ENCODE measurements at places on chromosomes 3 and 15.

DNA sequence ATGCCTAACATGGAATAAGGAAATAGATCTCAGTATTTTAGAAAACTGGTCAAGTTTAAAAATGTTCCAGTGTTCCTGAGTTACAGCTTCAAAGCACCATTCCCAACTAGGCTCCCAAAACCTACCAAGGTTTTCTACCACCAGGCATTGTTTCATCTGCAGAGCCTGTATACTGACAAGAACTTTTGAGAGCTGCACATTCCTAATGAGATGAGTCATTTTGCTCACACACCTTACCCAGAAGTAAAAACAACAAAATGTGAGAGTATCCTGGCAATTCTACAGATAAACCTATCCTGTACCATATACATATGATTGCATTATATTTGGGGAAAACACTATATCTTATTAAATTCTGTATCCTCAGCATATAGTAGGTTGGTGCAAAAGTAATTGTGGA is 90.7 kb downstream of the ATP8B4 start:
- DNase-seq, result no peak

- no peak for DNase-seq
Measured at GRCh38 chr3:125128861-125129501, 73.2 kb upstream of the HEG1 start.

DNA sequence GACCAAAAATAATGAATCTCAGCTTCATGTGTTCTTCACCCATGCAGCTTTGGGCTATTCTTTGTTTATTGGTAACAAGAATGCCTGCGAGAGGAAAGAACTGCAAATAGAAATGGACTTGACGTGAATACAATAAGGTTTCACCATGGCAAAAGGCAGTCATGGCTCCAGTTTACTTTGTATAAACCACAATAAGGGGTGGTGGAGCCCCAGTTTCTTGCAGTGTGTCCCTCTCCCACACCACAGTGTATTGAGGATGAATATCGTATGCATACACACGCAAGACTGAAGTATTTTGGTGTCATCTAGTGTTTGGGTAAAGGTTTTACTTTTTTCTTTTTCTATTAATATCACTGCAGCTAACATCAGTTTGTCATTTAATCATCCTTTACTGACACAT is 159.7 kb upstream of the CNTN4 start:
- DNase-seq, result no peak

GRCh38 chr3:80368616-80369015 is 600.8 kb upstream of the ROBO1 start:
- DNase-seq, result no peak

- no peak for DNase-seq
Measured at GRCh38 chr3:24339266-24339825, 155.3 kb downstream of the THRB start.

DNA sequence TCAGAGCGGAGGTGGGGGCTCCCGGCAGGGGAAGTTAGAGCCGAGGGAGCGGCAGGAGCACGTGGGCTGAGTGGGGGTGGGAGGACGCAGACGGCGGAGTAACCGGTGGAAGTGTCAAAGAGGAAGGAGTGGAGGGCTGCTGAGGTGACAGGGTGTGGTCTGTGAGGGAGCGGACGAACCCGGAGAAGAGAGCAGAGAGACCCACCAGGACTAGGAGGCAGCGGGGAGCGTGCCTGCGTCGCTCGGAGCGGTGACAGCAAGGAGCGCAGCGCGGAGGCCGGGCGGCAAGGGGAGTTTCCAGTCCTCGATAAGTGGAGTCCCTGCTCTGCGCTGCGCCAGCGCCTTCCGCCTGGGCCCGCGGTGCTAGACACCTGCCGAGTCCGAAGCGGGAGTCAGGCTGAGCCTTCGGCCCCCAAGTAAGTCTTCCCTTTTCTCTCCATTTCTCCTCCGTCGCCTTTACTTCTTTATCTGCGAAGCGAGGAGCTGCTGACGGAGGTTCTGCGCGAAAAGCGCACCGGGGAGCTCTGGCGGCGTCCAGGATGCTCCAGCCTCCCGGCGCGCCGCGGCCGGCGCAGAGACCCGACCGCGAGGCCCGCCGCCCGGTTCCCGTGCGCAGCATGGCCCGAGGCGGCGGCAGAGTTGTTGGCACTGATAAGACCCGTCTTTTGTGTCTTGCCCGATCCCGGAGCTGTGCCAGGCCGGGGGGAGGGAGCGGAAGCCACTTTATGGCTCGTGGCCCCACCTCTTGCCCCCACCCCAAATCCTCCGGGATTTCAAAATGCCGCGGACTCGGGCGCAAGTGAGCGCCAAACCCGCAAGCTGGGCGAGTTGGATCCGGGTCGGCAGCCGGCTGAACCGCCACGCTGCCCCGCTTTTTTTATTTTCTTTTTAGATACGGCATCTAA is 533.0 kb upstream of the SEMA6D start:
- no peak for DNase-seq

DNA sequence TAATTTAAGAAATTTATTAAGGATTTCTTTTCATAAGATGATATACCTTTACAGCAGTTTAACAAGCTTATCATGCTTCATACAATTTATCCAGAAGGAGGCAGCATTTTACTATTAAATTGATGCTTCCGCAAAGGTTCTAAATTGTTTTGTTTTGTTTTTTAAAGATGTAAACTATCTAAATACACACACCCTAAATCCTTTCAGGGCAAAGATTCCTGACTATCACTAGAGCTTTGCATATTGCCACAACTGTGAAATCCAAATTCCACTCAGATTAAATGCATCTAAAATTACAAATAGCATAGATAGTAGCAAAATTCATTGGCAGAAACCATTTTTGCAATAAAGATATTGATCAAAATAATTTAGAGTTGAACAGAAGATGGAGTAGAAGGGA is 44.5 kb upstream of the CCNL1 start:
- DNase-seq, result no peak

- no peak for DNase-seq
Measured at GRCh38 chr3:141328286-141329166, 39.8 kb upstream of the ZBTB38 start.

GRCh38 chr15:73078722-73079121 is 26.5 kb downstream of the NEO1 start:
- no peak for DNase-seq

- no peak for DNase-seq
Measured at GRCh38 chr3:19254189-19254588, 105.9 kb downstream of the KCNH8 start.

GRCh38 chr3:41116851-41117250 is 82.5 kb upstream of the CTNNB1 start:
- no peak for DNase-seq

- DNase-seq, result no peak
Measured at GRCh38 chr3:2992534-2992933, 117.6 kb downstream of the IL5RA start.

- no peak for DNase-seq
Measured at GRCh38 chr3:149384911-149385321, 7.5 kb upstream of the TM4SF1 start.

- DNase-seq, result no peak
Measured at GRCh38 chr3:38562467-38562925, 66.4 kb downstream of the EXOG start.

DNA sequence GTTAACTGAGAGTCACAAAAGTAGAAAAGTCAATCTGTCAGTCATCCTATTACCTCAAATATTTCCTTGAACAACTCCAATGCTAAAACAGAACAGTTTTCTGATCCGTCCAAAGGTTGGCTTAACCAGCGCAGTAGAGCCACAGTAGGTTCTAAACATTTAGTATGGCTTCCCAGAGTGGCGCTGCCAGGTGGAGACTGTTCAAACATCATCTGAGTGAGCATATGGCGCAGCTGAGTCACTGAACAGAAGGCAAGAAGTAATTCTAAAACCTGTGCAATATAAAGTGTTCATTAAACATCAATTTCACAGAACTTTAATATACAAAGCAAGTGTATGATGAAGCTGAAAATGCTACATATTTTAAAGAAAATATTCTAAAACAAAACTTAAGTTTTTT is 19.9 kb downstream of the CIP2A start:
- DNase-seq, result no peak

DNA sequence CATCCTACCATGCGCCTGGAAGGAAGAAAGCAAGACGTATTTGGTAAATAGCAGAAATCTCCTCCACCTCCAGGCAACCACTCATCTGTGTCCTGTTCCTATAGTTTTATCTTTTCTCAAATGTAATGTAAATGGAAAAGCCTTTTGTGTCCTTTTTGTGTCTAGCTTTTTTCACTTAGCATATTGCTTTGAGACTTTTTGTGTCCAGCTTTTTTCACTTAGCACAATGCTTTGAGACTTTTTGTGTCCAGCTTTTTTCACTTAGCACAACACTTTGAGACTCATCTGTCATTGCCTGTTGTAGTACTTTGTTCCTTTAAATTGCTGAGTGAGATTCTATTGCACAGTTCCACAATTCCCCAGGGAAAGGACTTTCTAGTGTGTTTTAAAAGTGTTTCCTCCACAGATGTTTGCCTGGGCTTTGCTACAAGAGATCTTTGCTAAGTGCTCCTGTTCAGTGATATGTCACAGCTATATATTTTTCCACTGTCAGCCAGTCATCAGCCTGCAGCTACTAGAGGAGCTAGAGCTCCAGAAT is 27.9 kb upstream of the MUC13 start:
- no peak for DNase-seq

- DNase-seq, result no peak
Measured at GRCh38 chr15:81087066-81087465, 47.0 kb upstream of the CFAP161 start.

DNA sequence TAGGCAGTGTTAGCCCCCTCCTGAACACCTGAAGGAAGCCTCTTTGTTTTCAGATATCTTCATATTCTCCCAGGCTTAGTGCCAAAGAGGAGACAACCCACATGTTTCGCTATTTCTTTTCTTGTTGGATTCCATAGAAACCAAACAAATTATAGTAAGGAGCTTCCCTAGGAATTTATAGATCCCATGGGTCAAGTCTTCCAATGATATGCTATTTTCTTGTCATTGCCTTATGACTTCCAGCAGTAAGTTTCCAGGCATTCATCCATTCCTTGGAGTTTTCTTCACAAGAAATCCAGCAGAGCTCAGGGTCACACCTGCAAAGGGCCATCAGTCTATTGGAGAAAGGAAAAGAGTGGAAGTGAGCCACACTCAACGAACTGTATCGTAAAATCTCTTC is 9.9 kb upstream of the KCNMB2 start:
- no peak for DNase-seq

GRCh38 chr15:63371297-63371918 is 10.2 kb downstream of the CA12 start:
- DNase-seq, result no peak

DNA sequence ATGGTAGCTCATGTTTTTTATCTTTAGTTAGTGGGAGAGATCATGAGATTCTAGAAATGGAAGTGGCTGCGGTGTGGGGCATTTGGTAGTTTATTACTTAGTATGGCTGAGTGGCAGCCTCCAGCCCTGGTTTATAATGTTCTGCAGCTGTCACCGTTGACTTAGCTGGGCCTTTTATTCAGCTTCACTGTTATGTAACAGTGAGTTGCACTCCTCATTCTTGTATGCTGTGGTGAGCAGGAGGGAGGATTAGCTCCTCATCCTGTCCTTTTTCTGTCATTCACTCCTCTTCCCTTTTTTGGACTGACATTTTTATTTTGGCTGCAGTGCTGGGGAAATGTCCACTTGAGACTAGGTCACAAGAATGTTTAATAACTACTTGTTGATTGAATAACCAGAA is 29.5 kb downstream of the RAD54L2 start:
- no peak for DNase-seq

DNA sequence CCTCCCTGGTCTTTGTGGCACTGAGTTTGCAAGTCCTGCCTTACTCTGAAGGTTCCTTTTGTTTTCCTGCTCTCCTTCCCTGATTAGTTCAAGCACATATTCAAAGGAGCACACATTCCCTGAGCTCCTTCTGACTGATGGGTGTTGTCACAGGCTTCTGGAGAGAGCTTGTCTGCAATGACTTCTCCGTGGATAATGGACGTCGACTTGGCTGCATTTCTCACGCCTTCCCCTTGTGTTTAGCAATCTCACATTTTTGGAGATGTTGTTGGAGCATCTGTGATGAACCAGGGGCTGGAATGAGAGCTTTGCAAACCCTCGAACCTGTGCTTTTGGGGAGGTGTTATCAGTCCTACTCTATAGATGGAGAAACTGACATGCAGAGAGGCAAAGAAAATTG is 375.4 kb upstream of the PROK2 start:
- no peak for DNase-seq

DNA sequence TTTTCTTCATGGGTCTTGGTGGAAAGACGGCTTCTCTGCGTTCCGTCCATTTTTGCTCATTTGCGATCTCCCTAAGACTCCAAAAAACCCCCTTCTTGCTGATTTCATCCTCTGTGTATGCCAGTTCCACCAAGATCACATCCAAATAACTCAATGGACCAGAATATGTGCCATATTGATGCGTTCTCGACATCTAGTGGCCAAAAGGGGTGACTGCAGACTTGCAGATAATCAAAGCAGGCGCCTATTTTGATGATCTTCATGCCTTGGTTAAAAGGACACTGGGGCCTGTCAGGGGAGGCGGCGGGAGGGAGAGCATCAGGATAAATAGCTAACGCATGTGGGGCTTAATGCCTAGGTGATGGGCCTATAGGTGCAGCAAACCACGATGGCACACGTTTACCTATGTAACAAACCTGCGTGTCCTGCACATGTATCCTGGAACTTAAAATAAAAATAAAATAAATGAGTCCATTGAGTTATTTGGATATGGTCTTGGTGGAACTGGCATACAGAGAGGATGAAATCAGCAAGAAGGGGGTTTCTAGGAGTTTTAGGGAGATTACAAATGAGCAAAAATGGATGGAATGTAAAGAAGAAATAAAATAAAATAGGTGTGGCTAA is 104.2 kb upstream of the RAD18 start:
- DNase-seq, result no peak

DNA sequence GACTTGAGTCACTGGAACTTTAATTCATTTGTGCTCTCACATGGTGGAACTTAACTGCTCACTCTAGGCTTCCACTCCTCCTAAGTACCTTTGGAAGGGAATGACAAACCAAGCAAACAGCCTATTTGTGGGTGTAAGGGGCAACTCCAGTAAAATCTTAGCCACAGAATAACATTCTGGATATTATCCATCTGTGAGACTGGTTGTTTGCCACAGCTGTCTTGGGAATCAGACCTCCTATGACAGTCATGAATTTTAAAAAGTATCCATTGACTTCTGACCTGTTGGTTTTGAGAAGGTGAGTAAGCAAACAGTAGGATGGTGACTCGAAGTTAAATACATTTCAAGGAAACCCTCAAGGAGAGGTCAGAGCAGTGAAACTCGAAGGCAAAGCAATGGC is 147.3 kb upstream of the CDIN1 start:
- no peak for DNase-seq

DNA sequence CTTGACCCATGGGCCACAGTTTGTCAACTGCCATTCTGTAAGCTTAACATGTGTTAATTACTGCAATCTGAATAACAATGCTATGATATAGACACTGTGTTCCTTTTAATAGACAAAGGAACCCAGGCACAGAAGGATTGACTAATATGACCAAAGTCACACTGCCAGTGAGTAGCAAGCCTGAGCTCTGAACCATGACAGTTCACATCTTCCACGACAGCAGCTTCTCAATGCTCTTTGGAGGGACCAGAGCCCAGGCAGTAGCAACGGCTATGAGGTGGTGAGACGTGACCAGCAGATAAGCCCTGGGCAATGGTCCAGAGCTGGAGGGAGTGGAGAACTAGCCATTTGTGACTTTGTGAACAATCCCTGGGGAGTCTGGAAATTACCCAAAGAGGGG is 19.4 kb downstream of the CA12 start:
- DNase-seq, result no peak

Data from activated CD4-positive, alpha-beta T cell treated with anti-CD3 and anti-CD28 coated beads for 24 hours (primary cell).